Fibroblast of skin of right biceps (primary cell): ENCODE measurements at places on chromosomes 11 and 22.

GRCh38 chr11:75576017-75576416, 14.0 kb downstream of the SERPINH1 start:
- DNase-seq = no peak

- DNase-seq = no peak
These were observed 256.9 kb upstream of the NARS2 start for GRCh38 chr11:78831571-78831970.

DNA sequence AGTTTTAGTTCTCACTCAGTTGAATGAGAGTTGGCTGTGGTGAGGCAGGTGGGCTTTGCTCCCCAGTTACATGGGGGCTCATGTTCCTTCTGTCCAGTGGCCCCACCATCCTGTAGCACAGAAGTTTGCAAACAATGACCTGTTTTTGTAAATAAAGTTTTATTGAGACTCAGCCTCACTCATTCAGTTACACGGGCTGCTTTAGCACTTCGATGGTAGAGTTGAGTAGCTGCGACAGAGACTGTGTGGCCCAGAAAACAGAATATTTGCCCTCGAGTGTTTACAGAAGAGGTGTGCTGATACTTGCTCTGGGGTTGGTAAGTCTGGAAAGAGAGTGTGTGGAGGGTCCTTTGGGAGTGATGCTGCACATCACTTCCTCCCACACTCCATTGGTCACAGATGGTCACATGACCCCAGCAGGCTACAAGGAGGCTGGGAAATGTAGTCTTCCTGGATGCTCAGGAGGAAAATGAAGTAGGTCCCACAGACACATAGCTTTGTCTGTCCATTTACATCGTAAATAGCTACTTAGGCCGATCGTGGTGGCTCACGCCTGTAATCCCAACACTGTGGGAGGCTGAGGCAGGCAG, 34.6 kb downstream of the IFT27 start:
- DNase-seq = peak; percentile 10

DNA sequence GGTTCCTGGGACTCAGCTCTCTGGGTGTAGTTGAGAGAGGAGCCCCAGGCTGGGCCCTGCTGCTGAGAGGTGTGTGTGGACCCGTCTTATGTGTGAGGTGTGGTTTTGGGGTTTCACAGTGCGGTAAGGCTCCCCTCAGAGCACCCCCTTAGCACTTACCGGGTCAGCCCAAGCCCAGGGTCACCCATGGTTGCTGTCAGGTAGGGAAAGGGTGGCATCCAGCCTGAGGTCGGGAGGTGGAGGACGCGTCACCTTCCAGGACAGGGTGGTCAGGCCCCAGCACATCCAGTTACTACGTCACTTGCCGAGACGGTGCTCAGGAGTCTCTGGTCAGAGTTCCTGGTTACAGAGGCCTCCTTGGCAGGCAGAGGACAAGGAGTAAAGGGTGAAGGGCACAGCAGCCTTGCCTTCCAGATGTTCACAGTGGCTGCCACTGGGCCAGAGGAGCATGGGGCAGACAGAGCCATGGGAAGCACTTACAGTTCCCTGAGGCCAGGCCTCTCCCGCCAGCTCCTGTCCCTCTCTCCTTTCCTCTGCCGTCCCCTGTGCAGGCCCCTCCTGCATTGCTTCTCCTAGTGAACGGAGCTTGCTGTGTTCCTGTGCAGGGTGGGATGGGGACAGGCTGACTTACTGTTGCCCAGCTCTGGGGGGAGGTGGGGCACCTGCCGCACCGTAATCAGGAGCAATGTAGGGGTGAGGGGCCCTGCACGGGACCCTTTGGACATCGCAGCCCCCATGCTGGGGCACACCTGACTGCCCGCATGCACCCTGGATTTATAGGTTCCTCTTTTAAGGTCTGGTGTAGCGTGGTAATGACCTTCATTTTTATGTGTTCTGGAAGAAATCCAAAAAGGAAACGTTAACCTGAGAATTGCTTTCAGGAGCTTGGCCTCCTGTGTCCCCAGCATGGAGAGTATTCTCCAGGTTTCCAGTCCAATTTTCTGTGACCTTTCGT, 285.9 kb downstream of the TBC1D22A start:
- no peak for DNase-seq

DNA sequence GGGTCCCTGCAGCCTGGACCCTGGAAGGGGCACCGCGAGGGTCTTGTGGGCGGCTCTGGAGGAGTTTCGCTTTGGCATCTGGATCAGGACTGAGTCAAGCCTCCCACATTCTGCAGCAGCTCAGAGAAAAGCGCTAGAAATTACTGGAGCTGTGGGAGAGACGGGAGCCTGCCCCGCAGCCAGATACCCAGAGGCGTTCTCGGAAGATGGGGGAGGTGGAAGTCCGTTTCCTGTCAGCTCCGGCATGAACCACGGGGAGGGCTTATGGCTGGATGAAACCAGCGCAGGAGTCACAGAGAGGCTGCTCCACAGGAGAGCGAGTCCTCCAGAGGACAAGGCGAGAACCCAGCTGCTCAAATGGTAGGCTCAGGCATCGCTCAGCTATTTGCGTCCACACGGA, 379.3 kb downstream of the OPCML start:
- peak; percentile 2 for DNase-seq
